ENCODE measurements at places on chromosomes 2 and 18.
A peak's percentile ranks its signal among the peaks of the same experiment; 100 is the strongest.

DNA sequence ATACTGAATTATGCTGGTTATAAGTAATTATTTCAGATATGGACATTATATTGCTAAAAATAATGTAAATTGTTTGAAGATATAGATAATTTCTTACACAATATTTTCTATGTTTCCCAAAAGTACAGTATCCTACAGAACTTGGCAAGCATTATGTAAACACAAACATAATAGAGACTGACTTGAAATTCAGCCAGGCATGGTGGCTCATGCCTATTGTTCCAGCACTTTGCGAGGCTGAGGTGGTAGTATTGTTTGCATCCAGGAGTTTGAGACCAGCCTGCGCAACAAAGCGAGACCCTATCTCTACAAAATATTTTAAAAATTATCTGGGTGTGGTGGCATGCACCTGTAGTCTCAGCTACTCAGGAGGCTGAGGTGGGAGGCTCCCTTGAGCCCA, 1300.5 kb upstream of the DDX18 start:
- no peak for DNase-seq

DNA sequence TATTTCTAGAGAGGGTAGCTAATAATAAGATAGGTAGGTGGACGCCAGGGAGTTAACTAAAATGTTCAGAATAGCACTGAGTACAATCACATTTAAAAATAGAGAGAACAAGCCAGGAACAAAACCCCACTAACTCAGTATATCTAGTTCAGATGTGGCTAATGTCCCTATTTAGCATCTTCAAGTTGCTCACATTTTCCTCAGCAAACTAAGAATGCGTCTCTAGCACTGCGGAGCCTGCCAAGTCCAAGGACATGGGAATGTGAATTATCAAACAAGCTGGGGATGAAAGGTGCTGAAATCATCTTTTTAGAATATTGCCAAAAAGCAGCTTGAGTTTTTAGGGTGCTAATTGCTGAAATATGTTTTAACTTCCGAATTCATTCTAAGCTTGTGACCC, 398.5 kb upstream of the FIGN start:
- DNase-seq: no peak

- no peak for DNase-seq
These were observed 178.0 kb downstream of the SH3BP4 start for GRCh38 chr2:235129850-235130249.

DNA sequence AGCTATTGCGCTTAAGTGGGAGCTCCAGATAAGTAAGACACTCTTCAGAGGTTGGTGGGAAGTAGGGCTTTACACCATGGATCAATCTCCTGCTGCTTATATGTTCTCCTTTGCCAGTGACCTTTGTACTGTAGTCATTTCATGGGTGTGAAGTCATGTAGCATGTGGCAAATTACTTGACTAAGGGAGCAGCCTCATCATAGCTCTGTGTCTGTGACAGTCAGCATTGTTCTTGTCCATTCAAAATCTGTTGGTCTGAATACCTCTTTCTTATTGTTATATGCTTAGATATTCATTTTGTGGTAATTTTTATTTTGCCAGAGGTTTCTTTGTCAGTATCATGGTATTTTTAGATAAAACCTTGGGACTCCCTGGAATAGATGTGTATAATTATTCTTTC, 18.2 kb downstream of the SLC4A1AP start:
- DNase-seq: no peak

DNA sequence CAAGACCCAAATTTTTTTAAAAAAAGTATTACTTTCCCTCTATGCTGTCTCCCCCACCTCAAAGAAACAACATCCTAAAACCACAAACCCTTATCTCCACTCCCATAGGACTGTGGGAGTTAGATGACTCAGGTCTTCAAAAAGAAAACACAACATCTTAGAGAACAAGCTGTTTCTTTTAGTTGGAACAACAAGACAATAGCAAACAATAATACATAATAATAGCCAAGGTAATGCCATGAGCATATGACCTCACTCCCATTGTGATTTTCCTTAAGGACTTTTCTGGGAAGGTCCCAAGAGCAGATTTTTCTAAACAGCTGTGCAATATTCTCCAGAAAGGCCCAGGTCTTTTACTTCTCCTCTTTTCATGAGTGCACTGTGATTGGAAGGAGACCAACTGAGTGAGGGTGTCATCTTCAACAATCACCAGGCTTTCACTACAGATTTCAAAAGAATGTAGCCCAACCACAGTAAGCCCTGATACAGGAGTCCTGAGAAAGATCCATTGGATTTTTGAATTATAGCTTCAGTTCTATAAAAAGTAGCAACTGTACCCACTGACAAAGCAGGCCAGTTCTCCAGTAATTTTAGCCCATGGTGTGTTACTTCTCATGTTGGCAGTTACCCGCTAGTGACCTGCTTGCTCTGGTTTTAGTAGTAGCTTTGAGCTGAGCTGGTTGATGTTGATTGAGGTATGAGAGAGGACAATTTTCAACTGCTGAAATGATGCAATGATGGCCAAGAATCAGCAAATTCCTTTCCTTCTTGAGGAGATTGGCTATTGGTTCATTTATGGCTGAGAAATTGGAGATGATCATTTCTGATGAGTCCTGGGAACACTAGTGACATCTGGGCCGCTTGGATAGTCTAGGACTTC, 144.5 kb upstream of the TCF4 start:
- peak; percentile 34 for DNase-seq

GRCh38 chr2:69073928-69074570, 61.1 kb downstream of the ANTXR1 start:
- DNase-seq: no peak

GRCh38 chr18:816088-816653, 4.1 kb upstream of the YES1 start:
- DNase-seq: no peak

DNA sequence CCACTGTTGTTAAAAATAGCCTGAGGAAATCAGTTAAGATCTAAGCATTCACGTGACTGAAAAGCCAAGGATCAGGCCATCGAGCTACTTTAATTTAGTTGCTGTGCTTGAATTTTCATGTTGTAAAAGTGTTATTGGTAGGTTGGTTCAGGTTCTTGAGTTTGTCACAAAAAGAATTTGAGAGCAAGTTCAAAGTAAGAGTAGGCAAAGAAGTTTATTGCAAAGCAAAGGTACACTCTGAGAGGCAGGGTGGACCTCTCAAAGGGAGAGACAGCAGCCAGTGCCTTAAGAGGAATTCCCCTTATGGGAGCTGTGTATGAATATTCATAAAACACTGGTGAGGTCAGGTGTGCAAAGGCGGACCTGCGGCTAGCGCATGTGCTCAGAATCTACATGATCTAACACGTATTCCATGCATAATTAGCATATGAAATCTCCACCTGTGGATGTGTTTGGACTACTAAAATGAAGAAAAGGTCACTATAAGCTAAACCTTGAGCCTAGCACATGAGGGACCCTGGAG, 236.5 kb downstream of the NDUFA10 start:
- no peak for DNase-seq

- DNase-seq: no peak
These were observed 1.9 kb downstream of the NEMP2 start for GRCh38 chr2:190532581-190532980.

GRCh38 chr18:35331367-35332087, 12.7 kb downstream of the ZNF24 start:
- peak; percentile 65 for DNase-seq

- peak; percentile 93 for DNase-seq
These were observed 221.0 kb upstream of the EPAS1 start for GRCh38 chr2:46076251-46076650.

- peak; percentile 78 for DNase-seq
These were observed 159.4 kb downstream of the PIK3C3 start for GRCh38 chr18:42114310-42114943.

DNA sequence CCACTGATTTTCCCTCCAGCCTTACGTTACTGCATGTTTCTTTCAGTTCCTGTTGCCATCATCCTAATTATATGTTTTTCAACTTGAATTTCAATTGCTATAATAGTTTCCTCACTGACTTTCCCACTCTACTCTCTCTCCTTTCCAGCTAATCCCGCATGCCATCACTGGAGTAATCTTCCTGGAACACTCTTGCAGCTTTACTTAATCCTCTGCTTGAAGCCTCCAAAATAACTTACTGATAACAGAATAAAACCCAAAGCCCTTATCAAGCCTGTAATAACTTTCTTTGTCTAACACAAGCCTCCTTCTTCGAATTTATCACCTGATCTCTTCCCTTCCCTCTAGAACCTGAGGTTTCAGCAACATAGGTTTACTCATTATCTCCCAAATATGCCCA, 237.3 kb downstream of the LTBP1 start:
- no peak for DNase-seq

GRCh38 chr2:151762694-151763093, 28.4 kb upstream of the NEB start:
- no peak for DNase-seq

GRCh38 chr2:103809415-103809814, 1044.5 kb upstream of the POU3F3 start:
- DNase-seq: no peak

DNA sequence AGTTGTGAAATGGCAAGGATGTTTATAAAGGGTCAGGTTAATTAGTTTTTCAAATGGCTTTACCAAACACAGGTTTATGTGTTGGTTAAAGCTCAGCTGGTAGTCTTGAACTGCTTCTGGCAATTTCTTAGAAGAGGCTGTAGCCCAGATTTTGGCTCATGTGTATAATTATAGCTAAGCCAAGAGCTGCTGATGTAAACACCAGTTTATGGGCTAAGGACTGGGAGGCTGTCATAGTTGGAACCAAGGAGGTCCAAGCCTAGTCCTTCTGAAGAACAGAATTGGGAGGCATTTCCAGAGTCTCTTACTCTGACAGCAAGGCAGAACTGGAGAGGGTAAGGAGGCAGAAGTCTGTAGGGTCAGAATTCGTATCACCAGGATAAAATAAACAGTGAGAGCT, 25.4 kb downstream of the UBE2E3 start:
- DNase-seq: no peak

DNA sequence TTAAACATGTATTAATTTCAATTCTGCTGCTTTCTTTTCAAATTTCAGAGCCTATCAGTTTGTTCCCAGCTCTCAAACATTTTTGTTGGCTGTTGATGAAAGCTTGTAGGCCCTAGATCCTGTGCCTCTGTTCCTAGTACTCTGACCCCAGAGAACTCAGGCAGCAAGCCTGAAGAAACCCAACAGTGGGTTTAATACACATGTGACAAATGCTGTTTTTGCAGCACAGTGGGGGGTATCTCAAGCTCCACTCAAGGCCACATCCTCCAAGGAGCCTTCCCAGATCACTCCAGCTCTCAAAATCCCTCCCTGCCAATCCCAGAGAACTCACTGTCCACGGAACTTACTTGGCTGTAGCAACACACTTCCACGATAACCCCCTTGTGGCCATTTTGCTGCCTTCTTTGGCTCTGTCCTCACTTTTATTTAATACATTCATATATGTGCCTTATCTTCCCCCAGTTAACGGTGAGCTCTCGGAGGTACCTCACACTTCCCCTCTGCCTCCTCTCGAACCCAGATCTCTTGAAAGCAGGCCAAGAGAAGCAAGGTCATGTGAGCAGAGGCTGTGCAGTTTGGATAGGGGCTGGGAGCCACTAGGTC, 122.4 kb downstream of the TNS1 start:
- no peak for DNase-seq

DNA sequence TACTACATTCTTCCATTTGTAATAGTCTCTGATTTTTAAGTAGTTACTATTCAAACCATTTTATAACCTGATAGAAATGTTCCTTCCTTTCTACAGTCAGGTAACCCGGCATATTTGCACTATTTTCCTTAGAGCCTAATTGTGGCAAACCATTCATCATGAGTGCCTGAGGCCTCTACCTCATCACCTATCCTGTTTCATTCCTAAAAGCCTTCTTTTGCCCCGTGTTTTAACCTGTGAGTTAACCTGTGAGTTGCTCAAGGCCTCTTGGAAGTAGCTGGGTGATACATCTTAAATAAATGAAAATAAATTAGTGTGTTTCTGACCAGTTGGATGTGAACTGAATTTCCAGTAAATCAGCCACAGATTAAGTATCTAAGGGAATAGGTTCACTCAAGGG, 6.5 kb upstream of the KLHL29 start:
- DNase-seq: no peak

- no peak for DNase-seq
These were observed 22.8 kb upstream of the RUFY4 start for GRCh38 chr2:218046238-218046637.

GRCh38 chr2:25418944-25419677, 77.4 kb upstream of the DNMT3A start:
- DNase-seq: no peak

GRCh38 chr2:172408143-172408766, 19.1 kb upstream of the ITGA6 start:
- peak; percentile 51 for DNase-seq

DNA sequence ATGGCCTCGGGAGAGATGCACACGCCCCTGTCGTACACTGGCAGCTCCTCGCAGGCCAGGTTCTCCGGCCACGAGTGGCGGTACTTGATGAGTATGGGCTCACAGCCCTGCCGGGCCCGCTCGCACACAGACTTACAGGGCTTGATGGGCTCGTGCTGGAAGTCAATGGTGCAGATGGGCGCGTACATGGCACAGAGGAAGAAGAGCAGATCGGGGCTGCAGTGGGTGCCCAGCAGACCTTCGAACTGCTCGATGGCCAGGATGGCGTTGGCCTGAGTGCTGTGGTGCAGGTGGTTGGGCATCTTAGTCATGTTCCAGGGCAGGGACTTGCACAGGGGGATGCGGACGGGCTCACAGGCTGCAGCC, 359 bp downstream of the FRZB start:
- no peak for DNase-seq

DNA sequence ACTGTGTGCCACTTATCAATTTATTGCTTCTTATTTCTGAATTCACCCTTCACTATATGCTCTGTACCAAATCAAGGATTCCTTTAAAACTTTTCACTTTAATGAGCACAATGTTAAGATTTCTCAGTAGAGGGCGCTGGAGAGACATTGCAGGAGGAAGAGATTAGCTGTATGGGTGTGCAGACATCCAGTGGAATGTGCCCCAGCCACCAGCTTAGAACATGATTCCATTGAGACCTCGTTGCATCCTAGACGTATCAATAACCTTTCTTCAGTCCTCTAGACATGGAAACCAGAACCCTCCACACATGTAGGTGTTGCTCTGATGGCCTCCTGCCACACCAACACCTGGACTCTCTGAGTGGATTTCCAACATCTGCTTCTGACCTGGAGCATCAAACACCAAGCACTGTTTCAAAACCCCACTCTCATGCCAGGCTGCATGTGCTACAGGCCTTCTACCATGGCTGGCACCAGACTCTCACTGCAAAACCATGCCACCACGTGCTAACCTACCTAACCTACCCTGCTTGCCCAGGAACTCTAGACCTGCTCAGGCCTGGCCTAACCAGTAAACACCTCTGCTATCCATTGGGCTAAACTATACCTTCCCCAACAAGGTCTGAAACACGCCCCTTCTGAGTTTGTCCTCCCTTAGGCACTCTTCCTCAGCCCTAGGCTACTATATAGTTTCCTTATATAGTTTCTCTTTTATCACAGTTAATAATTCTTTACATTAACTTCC, 633.2 kb upstream of the PKDCC start:
- peak; percentile 39 for DNase-seq
